Stimulated activated CD4-positive, alpha-beta T cell treated with anti-CD3 and anti-CD28 coated beads, Interleukin-1b, Interleukin-23, amount 100 ng/mL, for 1 hour (primary cell): ENCODE measurements at places on chromosomes 3 and 15.

GRCh38 chr15:29636140-29636539 lies 186.1 kb downstream of the TJP1 start:
- DNase-seq = no peak

DNA sequence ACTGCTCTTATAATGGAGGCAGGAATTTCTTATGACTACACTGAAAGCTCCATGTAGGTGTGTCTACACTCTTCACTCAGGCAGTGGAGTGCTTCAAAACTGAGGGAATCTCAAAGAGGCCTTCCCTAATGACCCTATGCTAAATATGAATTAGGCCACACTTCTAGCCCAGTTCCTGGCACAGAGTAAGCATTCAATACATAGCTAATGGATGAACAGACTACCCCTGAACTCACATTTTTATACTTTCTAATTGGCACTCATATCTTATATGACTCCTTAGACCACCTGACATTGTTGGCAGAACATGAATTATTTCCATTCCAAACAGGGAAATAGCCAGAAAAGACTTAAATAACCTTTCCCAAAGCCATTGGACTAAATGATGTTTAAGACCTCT lies 3.4 kb downstream of the RARRES1 start:
- no peak for DNase-seq

DNA sequence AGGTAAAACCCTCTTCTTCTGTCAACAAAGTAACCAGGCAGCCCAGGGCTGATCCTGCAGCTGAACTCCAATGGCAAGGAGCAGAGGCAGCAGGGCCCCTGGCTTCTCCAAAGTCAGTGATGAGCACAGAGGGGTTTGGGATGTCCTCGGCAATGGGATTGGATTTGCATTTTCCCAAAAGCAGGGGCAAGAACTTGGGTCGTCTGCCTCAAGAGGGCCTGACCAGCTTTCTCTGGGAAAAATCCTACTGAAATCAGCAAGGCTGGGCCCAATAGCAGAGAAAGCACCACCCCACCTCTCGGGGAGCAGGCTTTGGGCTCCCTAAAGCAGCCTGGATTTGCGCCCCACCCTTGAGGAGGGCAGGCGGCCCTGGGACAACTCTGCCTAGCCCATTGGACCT lies 210.0 kb upstream of the IGF1R start:
- no peak for DNase-seq

- peak; percentile 12 for DNase-seq
Measured at GRCh38 chr15:40047415-40048210, 8.6 kb upstream of the SRP14 start.
